Activated naive CD8-positive, alpha-beta T cell treated with anti-CD3 and anti-CD28 coated beads, Interleukin-2, amount 10 ng/mL, durations not matched to agents 7 days and 5 days (primary cell): ENCODE measurements at places on chromosomes 7 and 10. TPM values are rescaled to one million over a fixed set of nuclear protein-coding genes. Genes with fewer than 3 reads are reported as not detected.

DNA sequence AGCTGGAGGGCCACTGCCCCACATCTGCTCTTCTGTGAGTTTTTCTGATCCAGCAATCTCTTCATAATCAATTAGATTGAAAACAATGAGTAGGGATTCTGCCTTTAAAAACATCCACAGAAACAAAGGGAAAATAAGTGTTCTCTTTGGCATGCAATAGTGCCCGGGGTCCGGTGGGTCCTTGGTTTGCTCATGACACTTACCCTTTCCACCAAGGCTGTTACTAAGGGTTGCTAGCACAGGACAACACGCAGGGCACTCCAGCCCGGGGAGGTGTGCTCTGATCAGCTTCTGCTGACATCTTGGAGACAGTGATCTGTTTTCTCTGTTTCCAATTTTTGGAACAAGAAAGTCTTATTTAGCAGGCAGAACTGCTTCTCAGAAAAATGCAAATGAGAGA, 146.7 kb downstream of the TEX36 start:
- no peaks in the 10 kb centered on the region for H3K4me1 ChIP-seq
- no peak overlapping the region for H3K4me3 ChIP-seq
- no peak overlapping the region for H3K27ac ChIP-seq
- DNase-seq, result no peak
- H3K27me3 ChIP-seq, result no peaks in the 10 kb centered on the region
- H3K36me3 ChIP-seq, result no peaks in the 10 kb centered on the region

GRCh38 chr10:118918587-118918986, 110.9 kb upstream of the NANOS1 start:
- H3K4me3 ChIP-seq, result no peak overlapping the region
- H3K4me1 ChIP-seq, result no peaks in the 10 kb centered on the region
- H3K27ac ChIP-seq, result no peak overlapping the region

Gene TMEM60
- 15.9 TPM for total RNA-seq

- H3K4me3 ChIP-seq, result no peak overlapping the region
- H3K27me3 ChIP-seq, result peaks cover 6% of the 10 kb centered on the region
- DNase-seq, result no peak
Measured at GRCh38 chr7:101659706-101660105, 30.6 kb upstream of the MYL10 start.

Gene PAX4
- total RNA-seq, result not detected

Gene SP8
- total RNA-seq, result not detected

Gene ADCYAP1R1
- total RNA-seq, result not detected

- H3K4me3 ChIP-seq, result no peak overlapping the region
- no peaks in the 10 kb centered on the region for H3K36me3 ChIP-seq
- peak; percentile 67 for DNase-seq
- H3K27me3 ChIP-seq, result no peaks in the 10 kb centered on the region
- peak overlapping the region; percentile 12 for H3K27ac ChIP-seq
Measured at GRCh38 chr10:32256613-32257437, 90.1 kb downstream of the EPC1 start.

DNA sequence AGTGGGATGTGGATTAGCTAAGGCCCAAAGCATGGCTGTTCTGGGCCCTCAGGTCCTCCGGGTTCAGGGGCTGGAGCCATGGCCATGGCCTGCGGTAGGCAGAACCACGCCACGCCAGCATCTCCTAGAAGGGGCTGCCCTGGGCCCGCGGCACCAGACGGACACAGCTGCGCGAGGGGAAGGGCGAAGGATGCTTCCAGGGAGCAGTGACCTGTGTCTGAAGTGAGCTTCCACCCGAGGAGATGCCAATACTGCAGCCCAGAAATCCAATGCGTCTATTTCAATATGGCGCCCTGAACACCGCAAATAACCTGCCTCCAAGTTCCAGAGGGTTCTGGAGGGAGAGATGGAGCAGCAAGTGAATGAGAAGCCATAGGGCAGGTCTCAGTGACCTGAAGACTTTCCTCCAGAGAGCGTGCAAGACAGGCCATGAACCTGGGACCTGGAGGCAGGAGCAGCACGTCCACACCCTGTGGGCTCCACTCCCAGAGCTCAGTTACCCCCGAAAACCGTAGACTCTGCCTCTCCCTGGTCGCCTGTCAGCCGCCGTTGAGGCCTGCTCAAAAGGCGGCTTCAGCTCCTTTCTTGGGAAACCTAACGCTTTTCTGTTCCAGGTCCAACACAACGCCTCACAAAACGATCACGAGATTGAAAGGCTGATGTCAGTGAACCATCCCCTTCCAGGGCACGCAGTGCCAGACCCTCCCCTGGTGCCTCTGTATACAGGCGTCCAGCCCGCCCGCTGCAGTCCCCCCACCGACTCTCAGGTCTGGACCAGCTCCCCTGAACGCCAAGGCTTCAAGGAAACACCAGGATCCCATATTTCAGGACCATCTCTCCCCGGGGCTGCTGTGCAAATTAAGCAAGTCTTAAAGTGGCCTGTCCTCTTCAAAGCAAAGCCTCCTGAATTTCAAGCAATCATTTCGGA, 37.4 kb downstream of the AMZ1 start:
- H3K36me3 ChIP-seq, result peaks cover 2% of the 10 kb centered on the region
- H3K27me3 ChIP-seq, result peaks cover 2% of the 10 kb centered on the region
- peaks cover 4% of the 10 kb centered on the region for H3K4me1 ChIP-seq
- H3K27ac ChIP-seq, result no peak overlapping the region
- DNase-seq, result peak; percentile 24
- H3K4me3 ChIP-seq, result no peak overlapping the region

Gene C10orf105
- 0.17 TPM for total RNA-seq

- peaks cover 42% of the 10 kb centered on the region for H3K27me3 ChIP-seq
- peak overlapping the region; percentile 68 for H3K27ac ChIP-seq
- peaks cover 34% of the 10 kb centered on the region for H3K4me1 ChIP-seq
- H3K4me3 ChIP-seq, result peak overlapping the region; percentile 80
Measured at GRCh38 chr10:70477661-70478162, 855 bp upstream of the PALD1 start.

GRCh38 chr10:4473977-4474376, 352.0 kb upstream of the AKR1E2 start:
- peaks cover 1% of the 10 kb centered on the region for H3K36me3 ChIP-seq
- H3K27me3 ChIP-seq, result peaks cover 19% of the 10 kb centered on the region
- no peak overlapping the region for H3K4me3 ChIP-seq

Gene MXI1
- total RNA-seq, result 33.2 TPM

- peaks cover 5% of the 10 kb centered on the region for H3K27me3 ChIP-seq
- no peaks in the 10 kb centered on the region for H3K4me1 ChIP-seq
- H3K27ac ChIP-seq, result no peak overlapping the region
- H3K4me3 ChIP-seq, result no peak overlapping the region
- no peaks in the 10 kb centered on the region for H3K36me3 ChIP-seq
Measured at GRCh38 chr10:5078547-5079180, 15.6 kb upstream of the AKR1C3 start.
